ENCODE measurements at places on chromosomes 7 and 10.

GRCh38 chr7:140591180-140591902, 49.3 kb downstream of the DENND2A start:
- DNase-seq = no peak

DNA sequence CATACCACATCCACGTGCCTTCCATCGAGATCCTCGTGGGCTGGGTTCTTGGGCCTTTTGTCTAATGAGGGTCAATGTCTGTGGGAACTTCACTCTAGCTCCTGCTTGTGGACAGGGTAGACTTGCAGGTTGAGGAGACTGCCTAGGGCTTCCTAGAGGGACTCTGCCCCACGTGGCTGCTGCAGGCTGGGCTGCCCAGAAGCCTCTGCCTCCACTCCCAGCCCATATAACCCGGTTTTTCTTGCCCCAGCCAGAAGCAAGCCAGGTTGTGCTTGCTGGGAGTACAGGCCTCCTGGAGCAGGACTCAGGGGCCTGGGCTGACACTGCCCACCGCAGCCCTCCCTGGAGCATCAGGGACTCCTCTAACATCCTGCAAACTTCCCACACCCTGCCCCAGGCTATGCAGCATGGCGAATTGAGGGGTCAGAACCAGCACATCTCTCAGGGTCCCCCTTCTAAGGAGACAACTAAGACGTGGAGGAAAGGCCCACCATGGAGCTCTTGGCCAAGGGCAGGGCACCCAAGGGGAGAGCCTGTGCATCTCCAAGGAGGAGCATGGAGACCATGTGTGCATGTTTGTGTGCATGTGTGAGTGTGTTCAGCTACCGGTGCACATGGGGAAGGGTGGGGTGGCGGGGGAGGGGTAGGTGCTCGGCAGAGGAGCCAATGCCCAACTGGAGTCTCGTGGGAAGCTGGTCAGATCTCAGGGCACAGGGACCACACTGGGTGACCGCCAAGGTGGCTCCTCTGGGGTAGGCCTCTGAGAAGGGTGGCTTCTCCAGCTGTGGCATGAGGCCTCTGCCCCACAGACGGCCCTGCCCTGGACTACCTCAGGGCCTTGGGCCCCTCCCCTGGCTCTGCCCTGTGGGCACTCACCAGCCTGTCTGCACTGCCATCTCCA, 62.6 kb downstream of the RASGEF1A start:
- DNase-seq = no peak

- no peak for DNase-seq
Measured at GRCh38 chr7:50362712-50363282, 58.3 kb downstream of the IKZF1 start.

DNA sequence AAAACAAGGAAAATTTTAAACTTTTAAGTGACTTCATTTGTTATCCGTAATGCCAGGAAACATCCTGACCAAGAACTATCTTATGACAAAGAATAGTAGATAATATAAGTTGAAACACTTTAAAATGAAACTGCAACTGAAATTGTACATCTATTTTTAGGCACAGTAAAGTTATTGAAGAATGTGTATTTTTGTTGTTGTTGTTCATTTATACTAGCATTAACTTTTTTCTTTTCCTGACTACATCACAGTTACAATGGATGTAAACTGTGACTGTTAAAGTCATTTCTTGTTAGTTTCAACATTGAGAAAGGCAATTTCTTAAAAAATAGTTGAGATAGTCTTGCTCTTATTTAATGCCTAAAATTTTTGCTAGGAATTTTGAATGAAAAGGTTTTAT, 2.6 kb downstream of the CPED1 start:
- DNase-seq = no peak

- DNase-seq = no peak
Measured at GRCh38 chr7:99453105-99453504, 12.9 kb downstream of the ATP5MF start.
